ENCODE measurements at places on chromosomes 7 and 10. TPM values are rescaled to one million over a fixed set of nuclear protein-coding genes. Genes with fewer than 3 reads are reported as not detected.

Gene CUZD1
- polyA plus RNA-seq = 15.1 TPM

Gene ATP5F1C
- 105 TPM for polyA plus RNA-seq

Gene VENTX
- polyA plus RNA-seq = 5.6 TPM

Gene NPC1L1
- polyA plus RNA-seq = 0.14 TPM

Gene LEP
- not detected for polyA plus RNA-seq

Gene OPN1SW
- not detected for polyA plus RNA-seq

Gene LIPA
- polyA plus RNA-seq = 10.6 TPM

Gene XRCC2
- polyA plus RNA-seq = 14.3 TPM

Gene LOXL4
- polyA plus RNA-seq = 0.27 TPM

Gene ANKRD7
- polyA plus RNA-seq = not detected

Gene NOS3
- 20.9 TPM for polyA plus RNA-seq

Gene STOX1
- 0.47 TPM for polyA plus RNA-seq

Gene CYP2C19
- not detected for polyA plus RNA-seq

Gene GRID2IP
- 1.5 TPM for polyA plus RNA-seq

Gene MLXIPL
- 10.6 TPM for polyA plus RNA-seq

Gene CHRM2
- polyA plus RNA-seq = 0.32 TPM

Gene EPO
- 0.42 TPM for polyA plus RNA-seq

Gene NUPR2
- polyA plus RNA-seq = not detected

Gene SH2D4B
- polyA plus RNA-seq = 0.06 TPM

Gene TAC1
- polyA plus RNA-seq = 1.7 TPM

Gene UBTD1
- 48.8 TPM for polyA plus RNA-seq

Gene PNLIPRP2
- 0.11 TPM for polyA plus RNA-seq

Gene AIMP2
- 99.0 TPM for polyA plus RNA-seq

Gene POLR1F
- polyA plus RNA-seq = 5.9 TPM

Gene CACNB2
- polyA plus RNA-seq = 1.9 TPM

Gene BLOC1S2
- 25.1 TPM for polyA plus RNA-seq

Gene FBXO24
- polyA plus RNA-seq = 0.83 TPM

Gene AKR1D1
- not detected for polyA plus RNA-seq

Gene CDHR3
- polyA plus RNA-seq = 6.8 TPM

Gene MRLN
- polyA plus RNA-seq = 0.21 TPM

Gene TMEM213
- 0.21 TPM for polyA plus RNA-seq

Gene CDK14
- polyA plus RNA-seq = 5.5 TPM

Gene ANXA8L1
- polyA plus RNA-seq = not detected

Gene CH25H
- polyA plus RNA-seq = 1.3 TPM

Gene BUB3
- polyA plus RNA-seq = 183 TPM
